ENCODE measurements at places on chromosomes 5 and 9.

- DNase-seq, result no peak
Measured at GRCh38 chr5:87132696-87133095, 135.0 kb upstream of the RASA1 start.

DNA sequence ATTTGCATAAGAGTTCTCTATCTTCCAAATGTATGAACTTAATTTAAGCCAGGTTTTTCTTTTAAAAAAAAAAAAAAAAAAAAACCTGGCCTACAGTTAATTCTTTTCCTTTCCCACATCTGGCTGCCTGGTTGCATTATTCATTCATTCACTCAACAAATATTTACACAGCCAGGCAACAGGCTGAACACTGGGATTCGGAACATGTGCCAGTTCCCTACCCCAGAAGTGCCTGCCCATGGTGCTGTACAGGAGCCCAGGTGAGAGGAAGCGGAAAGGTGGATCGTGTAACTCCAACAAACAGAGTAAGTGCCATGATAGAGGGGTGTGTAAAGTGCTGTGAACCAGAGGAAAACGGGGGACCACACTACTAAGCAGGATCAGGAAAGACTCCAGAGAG is 93.6 kb downstream of the CDK5RAP2 start:
- DNase-seq, result no peak

- DNase-seq, result no peak
Measured at GRCh38 chr9:103625161-103625804, 468.8 kb upstream of the SMC2 start.

- no peak for DNase-seq
Measured at GRCh38 chr9:126341426-126341825, 14.8 kb downstream of the MVB12B start.

DNA sequence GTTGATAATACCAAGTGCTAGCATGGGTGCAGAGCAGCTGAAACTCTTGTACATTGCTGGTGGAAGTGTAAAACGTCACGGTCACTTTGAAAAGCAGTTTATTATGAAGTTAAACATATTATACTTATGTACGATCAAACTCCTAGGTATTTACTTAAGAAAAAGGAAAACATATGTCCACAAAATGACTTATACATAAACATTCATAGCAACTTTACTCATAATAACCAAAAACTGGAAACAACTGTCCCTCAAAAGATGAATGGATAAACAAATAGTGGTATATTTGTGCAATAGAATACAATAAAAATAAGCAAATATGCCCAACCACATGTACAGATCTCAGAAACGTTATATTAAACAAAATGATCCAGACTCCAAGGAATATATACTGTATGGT is 92.3 kb upstream of the TRIO start:
- DNase-seq, result no peak

DNA sequence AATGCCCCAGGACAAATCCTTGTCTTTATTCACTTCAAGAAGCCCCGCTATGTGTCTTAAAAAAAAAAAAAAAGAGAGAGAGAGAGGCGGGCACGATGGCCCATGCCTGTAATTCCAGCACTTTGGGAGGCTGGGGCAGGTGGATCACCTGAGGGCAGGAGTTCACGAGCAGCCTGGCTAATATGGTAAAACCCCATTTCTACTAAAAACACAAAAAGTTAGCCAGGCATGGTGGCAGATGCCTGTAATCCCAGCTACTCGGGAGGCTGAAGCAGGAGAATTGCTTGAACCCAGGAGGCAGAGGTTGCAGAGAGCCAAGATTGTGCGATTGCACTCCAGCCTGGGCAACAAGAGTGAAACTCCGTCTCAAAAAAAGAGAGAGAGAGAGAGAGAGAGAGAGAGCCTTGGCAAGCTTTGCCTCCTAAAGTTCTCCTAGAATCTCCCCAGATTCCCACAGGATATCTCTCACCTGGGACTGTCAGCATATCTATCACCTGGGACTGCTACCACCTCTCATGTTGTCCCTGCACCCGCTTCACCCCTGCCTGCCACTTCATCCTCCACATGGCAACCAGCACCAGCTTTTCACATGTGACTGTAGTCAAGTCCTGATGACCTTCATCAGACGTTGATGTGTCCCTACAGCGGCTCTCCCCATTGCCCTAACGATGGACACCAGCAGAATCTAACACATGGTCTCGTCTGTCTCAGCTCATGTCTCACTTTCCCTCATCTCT is 5.8 kb downstream of the ITK start:
- DNase-seq, result no peak

GRCh38 chr5:88688984-88689667 is 193.9 kb downstream of the MEF2C start:
- no peak for DNase-seq

GRCh38 chr5:150045549-150045948 is 40.8 kb downstream of the CSF1R start:
- no peak for DNase-seq

DNA sequence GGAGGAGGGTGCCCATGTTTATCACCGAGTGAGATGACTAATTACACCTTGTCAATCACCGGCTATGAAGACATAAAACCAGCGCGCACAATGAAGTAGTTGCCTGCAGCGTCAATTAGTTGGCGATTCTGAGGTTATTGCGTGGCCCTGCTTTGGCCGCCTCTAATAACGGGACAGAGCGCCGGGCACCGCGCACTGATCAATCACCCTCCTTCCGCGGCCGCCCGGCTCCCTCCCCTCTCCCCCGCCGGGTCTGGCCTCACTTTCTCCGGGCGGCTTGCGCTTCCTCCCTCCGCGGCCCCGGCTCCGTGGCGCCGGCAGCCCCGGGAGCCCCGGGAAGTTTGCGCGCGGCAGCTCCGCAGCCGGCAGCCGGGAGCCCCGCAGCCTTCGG is 3.3 kb upstream of the LHX2 start:
- no peak for DNase-seq

- no peak for DNase-seq
Measured at GRCh38 chr5:170736966-170737365, 46.6 kb upstream of the GABRP start.

DNA sequence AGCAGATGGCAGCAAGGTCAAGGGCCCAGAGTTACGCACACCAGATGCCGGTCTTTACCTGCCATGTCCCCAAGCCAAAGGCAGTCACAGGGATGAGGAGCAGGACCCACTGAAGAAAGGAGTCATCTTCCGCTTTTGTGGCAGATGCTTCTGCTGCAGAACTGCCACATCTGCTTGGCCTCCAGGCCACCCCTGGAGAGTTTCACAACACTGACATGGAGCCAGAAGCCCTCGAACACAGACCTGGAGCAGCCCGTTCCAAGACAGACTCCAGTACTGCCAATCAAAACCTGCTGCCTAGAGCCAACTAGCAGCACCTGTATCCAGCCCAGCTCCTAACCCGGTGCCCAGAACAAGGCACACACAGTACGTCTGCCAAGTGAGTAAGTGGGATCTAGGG is 1.5 kb downstream of the SURF1 start:
- DNase-seq, result no peak

DNA sequence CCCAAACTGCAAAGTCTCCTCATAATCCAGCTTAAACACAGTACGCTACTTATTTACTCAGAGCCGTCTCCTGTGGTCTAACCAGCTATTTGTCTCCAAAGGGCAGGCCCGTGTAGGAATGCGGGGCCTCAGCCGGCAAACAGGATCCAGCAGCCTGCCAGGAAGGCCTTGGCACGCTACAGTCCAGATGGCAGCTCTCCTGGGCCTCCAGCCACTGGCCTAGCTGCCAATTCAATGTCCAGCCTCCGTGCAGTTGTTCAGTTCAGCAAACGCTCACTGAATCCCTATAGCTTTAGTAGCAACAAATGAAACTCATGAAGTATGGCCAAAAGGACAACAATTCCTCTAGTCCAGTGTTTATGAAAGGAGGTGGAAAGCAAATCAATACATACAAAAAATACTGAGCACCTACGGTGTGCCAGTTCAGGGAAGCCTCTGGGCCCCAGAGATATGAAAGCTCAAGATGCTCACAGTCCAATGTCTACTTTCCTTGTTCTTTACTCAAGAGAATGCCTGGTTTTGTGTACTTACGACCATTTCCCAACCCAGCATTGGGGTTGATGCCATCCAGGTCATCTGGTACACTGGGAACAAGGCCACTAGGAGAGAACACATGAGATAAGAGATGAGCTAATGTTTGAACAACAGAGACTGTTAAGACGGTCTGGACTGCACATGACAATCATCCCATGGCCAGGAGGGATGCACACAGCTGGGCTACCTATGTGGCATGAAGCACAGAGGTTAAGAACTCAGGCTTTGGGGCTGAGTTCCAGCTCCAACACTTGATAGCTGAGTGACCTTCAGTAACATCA is 8.3 kb downstream of the CDK5RAP2 start:
- no peak for DNase-seq

GRCh38 chr9:134253606-134254205 is 72.5 kb upstream of the RXRA start:
- DNase-seq, result no peak

- DNase-seq, result no peak
Measured at GRCh38 chr5:1037123-1037670, 28.6 kb downstream of the NKD2 start.

DNA sequence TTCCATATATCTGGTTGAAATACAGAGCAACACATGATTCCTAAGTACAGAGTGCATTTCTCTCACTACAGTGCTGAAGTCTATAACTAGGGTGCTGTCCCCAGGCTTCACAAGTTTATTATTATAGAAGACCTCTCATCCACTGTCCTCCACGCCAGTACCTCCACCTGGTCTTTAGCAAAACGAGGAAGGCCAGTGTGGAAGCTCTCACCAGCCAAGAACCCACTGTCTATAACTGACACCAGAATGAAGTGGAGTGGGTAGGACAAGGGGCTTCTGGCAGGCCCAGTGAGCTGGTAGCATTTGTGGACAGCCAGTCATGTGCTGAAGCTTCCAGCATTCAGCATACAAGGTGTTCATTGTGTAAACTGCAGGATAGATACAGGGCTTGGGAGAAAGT is 430.7 kb downstream of the GADD45G start:
- no peak for DNase-seq

- no peak for DNase-seq
Measured at GRCh38 chr5:68214482-68215207, 911 bp upstream of the PIK3R1 start.

- DNase-seq, result no peak
Measured at GRCh38 chr5:81850501-81851357, 99.8 kb upstream of the SSBP2 start.

DNA sequence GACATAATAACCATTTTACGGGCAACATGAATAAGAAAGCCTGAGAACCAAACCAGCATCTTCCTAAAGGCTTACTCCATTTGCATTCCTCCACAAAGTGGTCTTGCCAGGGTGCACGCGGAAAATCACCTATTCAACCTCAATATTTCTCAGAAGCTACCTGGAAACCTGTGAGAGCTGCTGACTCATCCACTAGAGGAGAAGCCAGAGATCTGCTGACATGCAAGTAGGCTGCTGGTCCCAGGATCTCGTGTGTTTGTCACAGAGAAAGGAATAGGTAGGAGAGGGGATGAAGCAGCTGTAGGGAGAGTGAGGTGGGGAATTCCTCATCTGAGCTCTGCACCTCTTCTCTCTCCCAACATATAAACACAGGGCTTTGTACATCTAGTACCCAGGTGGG is 138.1 kb downstream of the ADAMTS12 start:
- no peak for DNase-seq

- DNase-seq, result no peak
Measured at GRCh38 chr5:1681955-1682354, 117.7 kb downstream of the MRPL36 start.

DNA sequence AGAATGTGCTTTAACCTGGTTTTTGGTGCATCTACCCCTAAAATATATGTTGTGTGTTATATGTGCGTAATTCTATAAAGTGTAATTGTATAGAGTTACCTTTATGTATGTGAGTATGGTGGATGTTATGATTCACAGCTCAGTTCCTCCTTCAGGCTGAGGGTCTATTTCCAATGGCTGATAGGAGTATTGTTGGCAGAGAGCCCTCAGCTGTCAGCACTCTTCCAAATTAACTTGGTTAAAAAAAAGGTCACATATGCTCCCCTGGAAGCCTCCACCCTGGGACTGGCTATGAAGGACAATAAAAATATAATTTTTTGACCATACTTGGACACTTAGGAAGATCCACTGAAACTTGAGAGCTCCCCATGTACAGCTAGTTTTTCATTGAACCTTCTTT is 250.4 kb upstream of the CDH12 start:
- no peak for DNase-seq

DNA sequence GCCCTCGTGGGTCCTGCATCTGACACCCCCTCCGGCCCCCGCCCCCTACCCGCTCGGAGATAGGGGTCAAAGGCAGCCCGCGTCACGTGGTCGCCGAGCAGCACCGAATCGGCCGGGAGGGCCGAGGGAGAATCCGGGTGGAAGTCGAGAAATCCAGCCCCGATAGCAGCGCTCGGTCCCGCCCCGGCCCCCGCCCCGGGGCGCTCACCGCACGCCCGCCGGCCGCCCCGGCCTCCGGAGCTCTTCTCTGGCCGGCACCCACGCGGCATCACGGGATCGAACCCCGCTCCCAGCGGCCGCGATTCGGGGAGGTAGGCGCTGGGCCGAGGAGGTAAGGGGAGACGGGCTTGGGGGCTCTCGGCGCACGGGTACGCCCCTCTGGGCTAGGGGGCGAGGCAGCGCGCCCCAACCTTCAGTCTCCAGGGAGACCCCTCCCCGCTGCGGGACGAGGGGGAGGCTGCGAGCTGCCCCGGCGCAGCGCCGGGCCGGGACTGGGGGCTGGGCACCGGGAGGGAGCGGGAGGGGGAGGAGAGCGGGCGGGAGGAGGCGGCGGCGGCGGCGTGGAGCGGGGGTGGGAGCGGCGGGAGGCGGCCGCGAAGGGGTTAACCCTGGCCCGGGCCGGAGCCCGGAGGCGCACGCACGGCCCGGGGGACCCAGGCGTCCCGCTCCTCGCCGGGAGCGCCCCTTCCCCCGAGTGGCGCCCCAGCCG is 22.1 kb upstream of the NDST1 start:
- no peak for DNase-seq

DNA sequence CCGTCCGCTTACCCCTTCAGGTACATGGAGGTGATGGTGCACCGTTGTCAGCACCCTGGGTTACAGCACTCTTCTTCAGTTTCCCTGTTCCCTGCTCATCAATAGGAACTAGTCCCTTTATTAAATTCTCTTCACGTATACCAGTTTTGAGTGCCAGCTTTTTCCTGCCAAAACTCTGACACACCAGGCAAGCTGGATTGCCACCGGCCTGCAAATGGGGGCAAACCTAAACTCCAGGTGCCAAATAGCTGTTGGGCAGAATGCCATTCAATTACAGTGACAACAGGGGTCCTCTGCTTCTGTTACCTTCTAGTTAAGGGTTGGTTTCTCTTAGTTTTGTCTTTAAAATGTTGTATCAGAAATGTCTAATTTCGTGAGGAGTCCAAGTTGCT is 400.4 kb downstream of the OSTF1 start:
- no peak for DNase-seq

- no peak for DNase-seq
Measured at GRCh38 chr5:172906436-172906835, 52.8 kb upstream of the RPL26L1 start.

- no peak for DNase-seq
Measured at GRCh38 chr5:112200131-112200530, 218.9 kb downstream of the EPB41L4A start.

- no peak for DNase-seq
Measured at GRCh38 chr5:171307789-171308452, 1.1 kb upstream of the TLX3 start.

GRCh38 chr9:73741316-73741715 is 589.7 kb downstream of the ANXA1 start:
- no peak for DNase-seq

- peak; percentile 15 for DNase-seq
Measured at GRCh38 chr5:134465816-134466240, 54.1 kb upstream of the CDKN2AIPNL start.

GRCh38 chr5:89297066-89297465 is 414.1 kb upstream of the MEF2C start:
- no peak for DNase-seq
